Keratinocyte (primary cell): ENCODE measurements at places on chromosomes 13 and 19.

DNA sequence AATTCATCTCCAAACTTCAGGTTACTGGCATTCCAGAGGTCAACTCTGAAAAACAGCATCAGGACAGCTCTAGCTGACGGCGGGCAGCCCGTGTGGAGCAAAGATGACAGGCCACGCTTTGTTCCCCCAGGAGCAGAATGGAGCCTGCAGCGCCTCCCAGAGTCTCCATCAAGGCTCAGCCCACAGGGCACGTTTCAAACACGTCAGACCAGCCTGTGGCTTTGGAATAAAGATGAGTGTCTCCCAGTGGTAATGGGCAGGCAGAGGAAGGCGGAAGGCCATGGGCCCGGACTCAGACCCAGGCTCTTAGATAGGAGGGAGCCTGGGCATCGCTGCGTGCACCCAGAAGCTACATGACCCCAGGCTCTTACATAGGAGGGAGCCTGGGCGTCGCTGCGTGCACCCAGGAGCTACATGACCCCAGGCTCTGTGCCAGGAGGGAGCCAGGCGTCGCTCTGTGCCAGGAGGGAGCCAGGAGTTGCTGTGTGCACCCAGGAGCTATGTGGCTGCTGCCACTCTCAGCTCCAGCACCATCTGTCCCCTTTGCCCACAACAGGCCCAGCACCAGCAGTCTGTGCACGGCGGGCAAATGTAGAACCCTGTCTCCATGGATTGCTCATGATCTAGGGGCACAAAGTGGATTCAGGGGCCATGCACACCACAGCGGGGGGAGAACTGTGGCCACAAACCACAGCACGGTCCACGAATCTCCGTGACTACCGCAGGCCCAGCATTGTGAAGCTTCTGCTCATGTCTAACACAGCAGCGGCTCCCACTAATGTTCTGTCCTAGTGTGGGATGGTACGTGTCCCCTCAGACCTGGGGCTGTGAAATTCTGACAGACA is 47.8 kb upstream of the C13orf46 start:
- DNase-seq, result no peak

GRCh38 chr19:49730166-49730565 is 32.9 kb downstream of the TSKS start:
- DNase-seq, result no peak

DNA sequence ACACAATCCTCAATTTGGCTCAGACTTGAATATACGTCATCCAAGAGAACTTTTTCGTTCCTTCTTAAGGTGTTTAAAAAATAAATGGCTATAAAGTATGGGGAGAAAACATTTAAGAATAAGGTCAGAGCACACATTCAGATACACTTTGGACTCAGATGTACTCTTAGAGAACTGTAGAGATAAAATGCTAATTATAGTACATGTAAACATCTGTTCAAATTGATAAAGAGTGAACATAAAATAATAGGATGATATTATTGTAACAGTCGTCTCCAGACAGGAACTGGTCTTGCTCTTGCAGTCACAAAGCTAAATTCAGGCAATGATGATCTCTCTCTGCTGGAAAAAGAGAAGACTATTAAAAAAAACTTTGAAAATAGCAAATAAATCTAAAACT is 91.4 kb downstream of the RBM26 start:
- no peak for DNase-seq

DNA sequence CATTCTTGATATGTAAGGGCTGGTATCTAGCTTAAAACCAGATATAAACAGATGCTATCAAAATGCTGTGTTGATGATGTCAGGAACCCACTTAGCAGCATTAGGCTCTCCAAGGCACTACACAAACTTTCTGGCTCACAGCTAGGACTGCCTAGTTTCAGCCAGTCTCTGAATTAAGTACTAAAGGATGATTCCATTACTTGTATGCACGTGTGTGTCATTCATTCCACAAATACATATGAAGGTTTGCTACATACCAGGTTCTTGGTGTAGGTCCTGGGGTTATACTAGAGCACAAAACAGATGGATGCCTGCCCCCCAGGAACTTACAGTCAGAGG is 151.5 kb downstream of the RGCC start:
- no peak for DNase-seq

DNA sequence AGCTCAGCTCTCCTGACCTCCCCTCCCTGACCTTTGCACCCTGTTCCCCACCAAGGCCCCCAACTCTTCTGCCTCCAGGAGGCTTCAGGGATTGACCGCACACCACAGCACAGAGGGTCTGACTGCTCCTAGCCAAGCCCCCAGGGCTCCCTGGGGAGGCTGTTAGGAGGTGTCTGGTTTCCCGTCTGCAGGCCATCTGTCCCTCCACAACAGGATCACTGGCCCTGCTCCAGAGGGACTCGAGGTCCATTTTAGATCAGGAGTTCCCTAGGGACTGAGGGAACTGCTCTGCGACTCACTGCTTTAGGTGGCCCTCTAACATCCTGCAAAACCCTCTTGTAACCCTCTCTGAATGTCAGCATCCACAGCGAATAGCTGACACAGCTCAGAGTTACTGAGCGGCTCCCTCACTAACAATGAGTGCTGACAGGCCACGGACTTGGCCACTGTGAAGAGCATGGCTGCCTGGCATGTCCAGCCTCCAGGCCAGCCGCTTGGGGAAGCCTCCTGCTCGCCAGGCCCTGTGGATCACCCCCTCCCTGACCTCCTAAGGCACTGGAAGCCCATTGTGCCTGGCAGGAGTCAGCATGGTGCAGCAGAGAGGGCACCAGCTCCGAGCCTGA is 17.7 kb downstream of the GRIK5 start:
- DNase-seq, result no peak

GRCh38 chr13:67292886-67293285 is 62.8 kb upstream of the PCDH9 start:
- DNase-seq, result no peak

DNA sequence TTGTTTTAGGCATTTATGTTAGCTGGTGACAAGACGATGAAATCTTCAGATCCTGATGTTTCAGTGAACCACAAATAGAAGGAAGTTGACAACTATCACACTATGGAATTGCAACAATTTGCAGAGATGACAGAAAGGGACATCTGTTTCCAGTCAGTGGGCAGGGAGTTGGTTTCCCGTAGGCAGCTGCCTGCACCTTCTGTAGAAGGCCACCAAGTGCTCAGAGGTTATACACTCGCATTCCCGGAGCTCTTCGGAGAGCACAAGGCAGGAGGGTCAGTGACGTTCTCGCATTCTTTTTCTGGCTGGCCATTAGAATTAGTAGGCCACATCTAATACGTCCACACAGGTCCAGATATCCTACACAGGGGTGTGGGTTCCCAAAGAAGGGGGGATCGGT is 129.4 kb downstream of the SHISA2 start:
- DNase-seq, result no peak

DNA sequence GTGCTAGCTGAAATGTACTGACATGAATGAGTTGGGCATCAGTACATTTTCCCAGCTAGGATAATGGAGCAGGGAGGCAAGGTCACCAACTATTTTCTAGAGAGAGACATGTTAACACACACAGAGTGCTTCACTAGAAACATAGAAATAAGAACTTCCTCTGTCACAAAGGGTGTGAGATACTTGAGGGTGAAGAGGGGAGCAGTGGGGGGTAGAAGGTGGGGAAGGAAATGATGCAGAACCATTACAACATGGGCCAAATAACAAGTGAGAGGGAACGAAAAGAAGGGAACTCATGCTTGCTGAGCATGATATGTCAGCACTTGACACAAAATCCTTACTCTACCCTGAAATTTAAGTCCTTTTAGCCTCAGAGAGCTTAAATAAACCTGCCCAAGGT is 87.8 kb upstream of the RFC3 start:
- DNase-seq, result no peak

DNA sequence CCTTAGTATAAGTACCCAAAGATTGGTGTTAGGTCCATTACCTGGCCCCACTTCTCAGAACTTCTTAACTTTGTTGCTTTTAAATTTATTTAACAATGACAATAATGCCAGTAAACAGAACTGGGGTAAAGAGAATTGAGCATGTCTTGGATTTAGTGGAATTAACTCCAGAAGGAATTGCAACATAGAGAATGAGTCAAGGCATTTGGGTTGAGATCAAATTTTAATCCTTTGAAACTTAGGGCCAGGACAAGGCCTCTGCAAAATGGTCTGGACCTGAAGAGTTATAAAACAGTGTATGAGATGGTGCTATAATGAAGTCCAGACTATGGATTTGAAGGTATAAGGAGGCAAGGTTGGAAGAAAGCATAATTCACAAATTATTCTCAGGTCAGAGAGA is 1030.4 kb downstream of the SLITRK5 start:
- no peak for DNase-seq

DNA sequence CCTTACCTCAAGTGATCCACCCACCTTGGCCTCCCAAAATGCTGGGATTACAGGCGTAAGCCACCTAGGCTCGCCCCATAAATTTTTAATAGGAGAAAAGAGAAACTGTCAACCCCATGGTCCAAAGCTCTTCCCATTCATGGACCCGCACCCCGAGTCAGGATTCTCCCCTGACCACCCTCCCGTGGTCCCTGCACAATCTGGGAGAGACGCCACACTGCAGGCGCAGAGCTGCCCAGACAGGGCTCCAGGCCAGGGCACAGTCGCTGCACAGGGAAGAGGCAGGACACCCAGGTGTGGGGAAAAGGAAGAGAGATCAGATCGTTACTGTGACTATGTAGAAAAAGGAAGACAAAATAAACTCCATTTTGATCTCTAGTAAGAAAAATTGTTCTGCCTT is 54.5 kb downstream of the ZNF93 start:
- DNase-seq, result no peak

DNA sequence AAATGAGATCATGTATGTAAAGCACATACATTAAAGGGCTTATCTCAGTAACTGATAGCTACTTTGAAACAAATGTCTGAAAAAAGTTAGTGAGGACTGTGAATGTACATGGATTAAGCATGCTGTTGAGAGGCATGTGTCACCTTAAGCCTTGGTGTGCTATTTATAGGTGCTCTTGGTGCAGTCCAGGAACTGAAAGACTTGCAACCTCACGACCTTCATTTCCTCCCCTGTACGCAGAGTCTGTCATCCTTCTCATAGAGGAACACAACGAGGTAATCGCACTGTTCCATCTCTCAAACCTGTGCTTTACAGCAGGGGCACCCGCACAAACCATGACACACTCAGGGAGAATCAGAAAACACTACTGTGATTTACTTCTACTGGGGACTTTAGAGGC is 65.6 kb downstream of the UFM1 start:
- no peak for DNase-seq

DNA sequence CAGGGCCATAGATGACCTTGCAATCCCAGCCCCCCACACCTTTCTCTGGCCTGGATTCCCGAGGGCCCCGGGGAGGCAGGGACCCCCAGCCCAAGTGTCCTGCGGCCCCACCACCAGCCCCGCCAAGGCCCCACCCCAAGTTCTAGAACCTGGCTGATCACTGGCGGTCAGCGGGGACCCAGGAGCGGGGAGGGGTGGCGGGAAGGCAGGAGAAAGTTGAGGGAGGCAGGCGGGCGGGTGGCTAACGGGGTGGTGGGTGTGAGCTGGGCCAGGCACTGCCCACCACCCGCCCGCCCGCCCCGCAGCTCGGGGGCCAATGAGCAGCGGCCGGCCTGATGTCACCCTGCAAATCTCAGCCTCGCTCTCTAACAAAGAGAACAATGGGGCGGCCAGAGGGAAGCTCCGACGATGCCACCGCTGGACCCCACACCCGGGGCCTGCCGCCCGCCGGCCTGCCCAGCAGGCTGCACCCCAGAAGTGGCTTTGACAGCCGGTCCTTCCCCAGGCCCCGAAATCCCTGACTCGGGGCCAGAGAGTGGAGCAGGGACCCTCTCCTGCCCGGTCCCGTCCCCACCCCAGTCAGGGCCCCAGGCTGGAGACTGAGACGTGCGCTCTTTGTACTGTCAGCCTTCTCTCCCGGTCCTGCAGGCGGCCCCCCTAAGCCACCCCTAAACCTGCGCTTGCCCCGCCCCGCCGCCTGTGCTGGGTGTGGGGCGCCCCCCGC is 1.6 kb downstream of the MEX3D start:
- DNase-seq, result no peak

- DNase-seq, result no peak
Observed at GRCh38 chr13:99548448-99548847, 47.2 kb downstream of the TM9SF2 start.

DNA sequence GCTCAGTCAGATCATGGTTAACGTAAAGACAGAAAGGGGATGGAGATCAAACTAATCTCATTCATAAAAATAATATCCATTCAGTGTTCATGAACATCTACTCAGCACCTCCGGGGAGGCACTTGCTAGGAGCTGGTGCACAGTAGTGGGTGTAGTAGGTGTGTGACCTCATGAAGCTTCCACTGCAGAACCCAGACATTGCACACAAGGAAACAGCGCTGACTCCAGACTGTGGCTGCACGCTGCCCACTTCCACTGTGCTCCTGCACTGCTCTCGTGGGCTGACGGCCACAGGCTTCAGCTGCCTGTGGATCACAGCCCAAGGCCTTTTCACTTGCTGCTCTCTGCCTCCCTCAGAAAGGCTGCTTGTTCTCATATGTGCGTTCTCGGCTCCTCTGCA is 214.4 kb upstream of the ZNF507 start:
- DNase-seq, result no peak

- no peak for DNase-seq
Observed at GRCh38 chr19:48444936-48445200, 915 bp upstream of the GRWD1 start.
